Upper lobe of right lung (tissue), 1 donor: ENCODE measurements at places on chromosomes 5 and 9.

GRCh38 chr5:157818368-157818767, 40.6 kb downstream of the CLINT1 start:
- no peak for DNase-seq

GRCh38 chr9:16337322-16338029, 533.0 kb downstream of the BNC2 start:
- no peak for DNase-seq

GRCh38 chr9:112332214-112332613, 1.2 kb downstream of the PTBP3 start:
- no peak for DNase-seq

DNA sequence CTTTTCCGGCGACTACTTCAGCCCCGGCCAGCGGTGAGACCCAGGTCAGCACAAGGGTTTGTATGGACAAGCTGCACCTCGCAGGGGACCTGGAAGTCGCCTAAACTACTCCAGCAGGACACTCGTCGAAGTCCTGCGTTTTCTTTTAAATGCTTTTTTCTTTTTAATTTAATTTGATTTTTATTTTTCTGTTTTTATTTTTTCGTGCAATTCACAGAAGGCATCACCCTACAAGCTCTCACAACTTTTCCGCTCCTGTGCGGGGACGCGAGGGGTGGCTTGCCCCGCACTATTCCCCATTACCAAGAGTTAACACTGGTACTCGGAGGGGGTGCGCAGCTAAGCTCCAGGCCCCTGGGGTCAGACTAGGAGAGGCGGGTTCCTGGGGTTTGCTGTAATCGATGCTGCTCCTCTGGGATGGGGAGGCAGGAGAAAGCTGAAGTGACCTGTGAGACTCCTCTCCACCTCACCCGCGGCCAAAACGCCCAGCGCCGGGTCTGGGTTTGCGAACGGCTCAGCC, 1.3 kb downstream of the EDIL3 start:
- DNase-seq = peak; percentile 62

GRCh38 chr5:145478651-145479050, 356.5 kb downstream of the PRELID2 start:
- DNase-seq = no peak

DNA sequence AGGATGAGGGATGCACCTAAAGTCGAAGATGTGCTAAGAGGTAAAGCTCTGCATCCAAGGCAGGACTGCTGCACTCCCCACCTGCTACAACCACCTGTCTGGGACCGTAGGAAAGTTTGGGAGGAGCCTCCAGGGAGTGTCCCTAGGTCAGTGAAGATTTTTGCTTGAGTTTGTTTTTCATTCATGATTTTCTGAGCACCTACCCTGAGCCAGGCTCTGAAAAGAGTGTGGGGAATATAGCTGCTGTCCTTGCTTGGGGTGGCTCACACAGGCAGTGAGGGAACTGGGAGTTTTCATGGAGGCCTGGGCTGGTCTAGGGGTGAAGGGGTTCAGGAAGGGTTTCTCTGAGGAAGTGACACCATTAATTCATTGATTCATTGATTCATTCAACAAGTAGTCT, 48.9 kb downstream of the SAR1B start:
- peak; percentile 29 for DNase-seq

DNA sequence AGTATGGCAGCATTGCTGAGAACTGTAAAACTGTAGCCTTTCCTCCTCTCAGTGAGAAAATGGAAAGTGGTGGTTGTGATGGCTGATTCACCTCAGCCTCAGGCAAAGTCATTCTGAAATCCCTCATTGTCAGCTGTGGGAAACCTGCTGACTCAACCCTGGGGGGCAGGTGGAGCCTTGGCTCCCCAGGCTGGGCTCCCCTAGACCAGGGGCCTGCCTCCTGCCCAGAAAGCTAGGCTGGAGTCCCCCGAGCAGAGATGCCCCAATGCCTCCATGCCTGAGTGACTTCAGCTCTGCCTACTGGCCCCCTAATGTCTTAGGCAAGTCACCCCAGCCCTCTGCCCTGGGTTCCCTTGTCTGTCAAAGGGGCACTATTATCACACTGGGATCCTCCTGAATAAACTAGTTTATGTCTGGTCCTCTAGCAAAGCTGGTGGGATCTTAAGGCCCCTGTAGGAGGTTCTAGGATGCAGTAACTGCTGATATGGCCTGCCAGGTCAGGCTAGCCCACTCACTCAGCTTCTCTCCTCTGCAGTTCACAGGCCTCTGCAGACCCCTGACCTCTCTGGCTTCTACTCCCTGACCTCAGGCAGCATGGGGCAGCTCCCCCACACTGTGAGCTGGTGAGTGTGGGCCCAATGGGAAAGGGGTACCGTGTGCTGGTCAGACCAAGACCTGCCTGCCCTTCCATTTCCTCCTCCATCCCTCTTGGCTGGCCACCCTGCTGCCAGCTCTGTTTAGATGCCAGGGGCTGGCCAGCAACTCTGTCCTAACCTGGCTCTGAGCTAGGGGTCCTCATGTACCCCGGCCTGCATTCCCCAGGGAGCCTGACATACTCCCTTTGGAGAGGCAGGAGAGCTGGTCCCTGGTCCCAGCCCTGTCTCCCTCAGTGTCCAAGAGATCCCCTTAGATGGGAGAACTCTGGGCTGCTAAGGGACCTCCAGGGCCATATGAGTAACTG, 24.2 kb downstream of the TCF7 start:
- DNase-seq = peak; percentile 34

DNA sequence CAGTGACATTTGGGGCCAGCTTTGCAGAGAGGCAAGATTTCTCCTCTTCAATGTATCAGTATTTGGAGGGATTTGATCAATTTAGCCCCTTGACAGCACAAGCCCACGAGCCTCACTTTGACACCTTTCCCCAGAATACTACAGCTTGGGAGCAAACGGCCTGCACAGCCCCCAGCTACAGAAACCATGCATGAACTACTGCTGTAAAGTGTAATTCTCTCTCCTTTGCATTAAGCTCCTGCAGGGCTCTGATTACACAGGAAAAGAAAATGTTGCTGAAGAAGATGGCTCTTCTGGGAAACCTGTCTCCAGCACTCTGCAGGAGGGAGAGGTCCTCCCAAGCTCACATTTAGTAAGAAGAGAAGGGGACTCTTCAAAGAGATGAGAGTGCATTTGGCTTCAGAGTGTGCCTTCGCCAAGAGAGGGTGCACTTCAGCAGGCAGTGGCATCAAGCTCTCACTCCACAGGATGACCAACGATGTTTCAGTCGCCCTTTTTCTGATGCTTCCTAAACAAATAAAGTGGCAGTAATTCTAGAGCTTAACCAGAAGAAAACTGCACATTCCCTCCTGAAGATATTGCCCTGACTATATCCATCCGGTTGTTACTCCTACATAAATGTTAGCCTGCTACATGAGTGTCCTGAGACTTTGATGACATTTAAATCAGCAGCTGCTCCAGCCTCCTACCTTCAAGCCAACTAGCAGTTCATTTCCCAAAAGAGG, 272.2 kb downstream of the AUH start:
- DNase-seq = no peak
